ENCODE measurements at places on chromosomes 6 and 20.

- no peak overlapping the region for H3K4me3 ChIP-seq
- peaks cover 19% of the 10 kb centered on the region for H3K27me3 ChIP-seq
- H3K4me1 ChIP-seq = peaks cover 3% of the 10 kb centered on the region
- no peaks in the 10 kb centered on the region for H3K36me3 ChIP-seq
Observed at GRCh38 chr6:163338671-163339405, 75.7 kb upstream of the QKI start.

GRCh38 chr6:139355172-139355571 lies 19.3 kb downstream of the CITED2 start:
- peaks cover 32% of the 10 kb centered on the region for H3K36me3 ChIP-seq
- no peak for DNase-seq
- no peaks in the 10 kb centered on the region for H3K27me3 ChIP-seq

DNA sequence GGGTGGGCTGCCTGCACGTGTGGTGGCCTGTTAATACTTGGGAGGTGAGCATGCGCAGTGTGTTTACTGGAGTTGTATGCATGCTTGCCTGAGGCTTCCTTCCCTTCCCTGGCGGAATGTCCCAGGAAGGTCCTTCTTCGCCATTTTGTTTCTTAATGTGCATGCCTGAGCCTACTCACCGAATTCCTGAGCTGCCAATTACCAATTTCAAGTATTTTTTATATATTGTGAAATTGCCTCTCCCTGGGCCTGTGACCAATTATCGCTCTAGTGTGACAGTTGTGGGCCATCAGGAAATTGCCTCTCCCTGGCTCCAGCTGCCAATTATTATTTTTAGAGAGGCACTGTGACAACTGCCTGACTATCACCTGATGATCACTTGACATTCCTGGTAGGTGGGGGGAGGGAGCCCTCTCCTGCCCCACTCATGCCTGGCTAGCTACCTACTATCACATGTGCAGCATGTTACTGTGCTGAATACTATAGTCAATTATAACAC lies 70.0 kb downstream of the FAM50B start:
- H3K27me3 ChIP-seq = peaks cover 1% of the 10 kb centered on the region
- no peak for DNase-seq
- H3K4me3 ChIP-seq = no peak overlapping the region

- H3K36me3 ChIP-seq = no peaks in the 10 kb centered on the region
- H3K27me3 ChIP-seq = peaks cover 4% of the 10 kb centered on the region
- no peak overlapping the region for H3K4me3 ChIP-seq
- no peak overlapping the region for H3K27ac ChIP-seq
- no peak for DNase-seq
Observed at GRCh38 chr6:138662471-138662870, 111.1 kb upstream of the CCDC28A start.

DNA sequence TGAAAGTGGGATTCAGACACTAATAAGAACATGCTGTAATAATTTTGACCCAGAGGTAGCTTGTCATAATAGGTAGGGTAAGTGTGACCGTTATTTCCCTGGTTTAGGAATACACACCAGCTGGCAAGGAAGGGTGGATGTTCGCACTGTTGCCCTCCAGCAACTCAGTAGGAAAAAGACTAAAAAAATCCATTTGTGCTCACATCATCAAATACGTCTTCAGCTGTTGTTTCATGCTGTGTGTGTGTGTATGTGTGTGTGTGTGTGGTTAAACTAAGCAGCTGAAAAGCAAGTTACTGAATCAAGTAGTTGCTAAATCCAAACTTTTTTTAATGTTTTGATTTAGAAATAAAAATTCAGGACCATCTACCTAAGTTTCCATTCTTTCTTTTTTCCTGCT lies 218.7 kb downstream of the TRDN start:
- no peak for DNase-seq
- H3K4me3 ChIP-seq = no peak overlapping the region
- H3K27ac ChIP-seq = no peak overlapping the region
- no peaks in the 10 kb centered on the region for H3K4me1 ChIP-seq
- H3K36me3 ChIP-seq = no peaks in the 10 kb centered on the region

DNA sequence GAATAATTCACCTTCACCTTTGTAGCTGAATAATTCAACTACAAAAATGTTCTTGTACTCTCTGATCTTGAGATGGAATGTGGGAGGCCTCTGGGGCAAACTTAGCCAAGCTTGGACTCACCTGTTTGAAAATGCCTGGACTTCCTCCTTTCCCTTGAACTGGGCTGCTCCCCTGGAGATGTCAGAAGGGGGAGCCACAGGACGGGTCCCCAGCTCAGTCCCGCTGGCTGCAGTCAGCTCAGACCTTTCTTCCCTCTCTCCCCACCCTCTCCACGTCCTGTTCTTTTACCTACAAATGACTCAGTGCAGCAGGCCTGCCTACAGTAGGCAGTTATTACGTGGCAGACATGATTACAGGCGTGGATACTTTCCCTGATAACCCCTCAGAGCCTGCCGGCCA lies 131.5 kb upstream of the RALGAPA2 start:
- H3K4me3 ChIP-seq = no peak overlapping the region
- H3K27ac ChIP-seq = no peak overlapping the region
- DNase-seq = no peak
- H3K36me3 ChIP-seq = no peaks in the 10 kb centered on the region
- no peaks in the 10 kb centered on the region for H3K4me1 ChIP-seq

GRCh38 chr6:12241493-12242175 lies 48.5 kb upstream of the EDN1 start:
- H3K36me3 ChIP-seq = no peaks in the 10 kb centered on the region
- no peak for DNase-seq
- H3K27me3 ChIP-seq = peaks cover 2% of the 10 kb centered on the region
- no peak overlapping the region for H3K4me3 ChIP-seq

DNA sequence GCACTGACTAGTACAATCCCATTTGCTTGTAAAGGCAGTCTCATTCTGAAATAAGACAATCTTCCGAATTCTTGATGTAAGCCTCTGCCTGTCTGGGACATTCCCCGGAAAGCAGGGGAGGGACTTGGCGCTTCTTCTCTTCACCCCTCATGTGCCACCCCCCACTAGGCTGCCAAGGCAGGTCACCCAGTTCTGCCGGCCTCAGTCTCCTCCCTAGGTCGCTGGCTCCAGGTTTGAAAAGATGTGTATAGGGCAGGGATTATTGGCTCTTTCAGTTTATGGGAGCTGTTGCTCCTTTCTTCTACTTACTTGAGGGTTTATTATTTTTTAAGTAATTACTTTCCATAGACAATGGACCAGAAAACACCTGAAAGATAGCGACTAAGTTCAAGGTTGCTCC lies 158.1 kb upstream of the RPS6KA2 start:
- no peak overlapping the region for H3K27ac ChIP-seq
- H3K4me3 ChIP-seq = no peak overlapping the region
- peaks cover 2% of the 10 kb centered on the region for H3K36me3 ChIP-seq
- no peak for DNase-seq

DNA sequence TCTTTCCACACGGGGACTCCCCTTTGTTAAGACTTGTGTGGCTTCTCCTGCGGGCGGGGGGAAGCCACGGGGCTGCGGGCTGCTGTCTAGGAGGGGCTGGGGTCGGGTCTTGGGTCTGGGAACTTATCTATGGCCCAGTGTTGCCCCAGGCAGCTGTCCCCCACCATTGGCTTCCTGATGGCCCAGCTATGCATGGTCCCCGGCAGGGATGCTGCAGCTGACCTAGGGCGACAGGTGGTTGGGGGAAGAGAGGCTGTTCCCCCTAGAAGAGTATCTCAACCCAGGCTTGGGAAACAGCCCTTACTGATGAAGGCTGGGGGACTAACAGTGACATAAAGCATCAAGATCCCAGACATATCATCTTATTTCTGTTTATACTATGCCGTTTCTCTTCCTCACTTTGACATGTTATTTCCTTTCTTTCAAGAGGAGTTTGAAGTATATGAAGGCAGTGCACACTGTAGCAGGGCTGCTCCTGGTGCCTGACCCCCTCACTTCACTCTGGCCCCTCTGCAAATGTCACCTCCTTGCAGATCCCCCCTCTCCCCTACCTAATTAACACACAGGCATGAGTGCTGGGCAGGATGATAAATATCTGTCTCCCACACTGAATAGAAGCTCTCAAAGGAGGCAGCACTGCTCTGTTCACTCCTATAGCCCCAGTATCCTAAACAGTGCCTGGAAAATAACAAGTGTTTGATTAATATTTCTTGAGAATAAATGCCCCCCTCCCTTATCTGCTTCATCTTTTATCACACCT lies 87.0 kb downstream of the HIVEP2 start:
- no peak for DNase-seq
- peaks cover 55% of the 10 kb centered on the region for H3K4me1 ChIP-seq
- H3K36me3 ChIP-seq = peaks cover 5% of the 10 kb centered on the region

- H3K27me3 ChIP-seq = no peaks in the 10 kb centered on the region
- H3K36me3 ChIP-seq = peaks cover 4% of the 10 kb centered on the region
- peak overlapping the region; percentile 41 for H3K27ac ChIP-seq
- H3K4me1 ChIP-seq = peaks cover 9% of the 10 kb centered on the region
- H3K4me3 ChIP-seq = no peak overlapping the region
- no peak for DNase-seq
Observed at GRCh38 chr6:16624636-16625290, 136.5 kb downstream of the ATXN1 start.

DNA sequence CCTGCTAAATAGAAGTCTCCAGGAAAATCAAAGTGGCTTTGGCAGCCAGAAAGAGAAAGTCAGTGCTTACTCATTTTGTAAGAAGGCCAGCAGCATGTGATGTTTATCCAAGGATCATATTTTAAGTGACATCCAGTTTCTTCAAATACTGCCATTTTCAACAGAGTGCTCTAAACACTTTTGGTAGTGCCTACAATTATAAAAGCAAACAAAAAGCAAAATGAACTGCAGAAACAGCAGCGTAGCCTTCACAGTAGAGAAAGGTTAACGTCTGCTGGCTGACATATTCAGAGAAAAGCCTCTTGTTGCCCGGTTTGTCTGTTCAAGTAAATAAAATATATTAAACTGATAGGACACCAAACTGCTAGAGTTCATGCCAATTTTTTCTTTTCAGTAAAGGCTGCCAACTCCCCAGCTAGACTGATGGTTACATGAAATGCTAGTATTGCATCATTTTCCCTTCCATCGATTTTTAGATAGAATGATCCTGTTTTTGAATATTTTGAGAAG lies 705.7 kb upstream of the SLC35B3 start:
- H3K27me3 ChIP-seq = no peaks in the 10 kb centered on the region
- H3K4me1 ChIP-seq = no peaks in the 10 kb centered on the region
- H3K27ac ChIP-seq = no peak overlapping the region
- no peaks in the 10 kb centered on the region for H3K36me3 ChIP-seq
- no peak overlapping the region for H3K4me3 ChIP-seq

DNA sequence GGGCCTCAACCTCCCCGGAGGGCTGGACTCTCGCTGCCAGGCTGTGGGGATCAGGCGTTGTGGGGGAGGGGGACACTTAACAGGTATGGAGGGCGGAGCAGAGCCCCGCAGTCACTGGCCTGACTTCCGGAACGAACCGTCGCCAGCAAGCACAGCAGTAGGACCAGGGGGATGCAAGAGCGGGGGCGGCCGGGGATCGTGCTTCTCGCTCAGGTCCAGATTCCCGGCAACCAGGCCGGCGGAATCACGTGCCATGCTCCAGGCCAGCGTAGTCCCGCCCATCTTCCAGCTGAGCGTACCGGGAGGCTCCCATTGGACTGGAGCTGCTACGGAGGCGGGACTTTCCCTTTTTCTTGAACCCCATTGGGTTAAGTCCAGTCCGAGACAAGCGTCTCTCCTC lies 10.0 kb upstream of the POU5F1 start:
- peaks cover 13% of the 10 kb centered on the region for H3K4me1 ChIP-seq
- no peaks in the 10 kb centered on the region for H3K27me3 ChIP-seq
- peak overlapping the region; percentile 89 for H3K4me3 ChIP-seq
- DNase-seq = peak; percentile 59
- H3K36me3 ChIP-seq = peaks cover 3% of the 10 kb centered on the region

DNA sequence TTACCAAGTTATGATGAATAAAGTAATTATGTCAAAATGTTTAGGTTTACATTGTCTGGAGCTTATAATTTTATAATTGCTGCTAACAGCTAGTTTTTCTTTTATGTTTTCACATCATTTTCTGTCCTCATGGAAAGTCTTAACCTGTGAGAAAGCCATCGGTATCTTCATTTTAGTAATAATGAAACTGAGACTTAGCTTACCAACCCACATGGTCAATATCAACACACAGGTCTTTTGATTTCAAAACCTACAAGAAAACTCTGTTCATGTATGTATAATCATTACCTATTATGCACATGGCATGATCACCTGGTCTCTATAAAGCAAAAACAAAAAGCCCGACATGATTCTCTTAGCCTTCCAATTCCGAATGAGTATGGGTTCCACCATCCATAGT lies 61.9 kb downstream of the KCNQ5 start:
- H3K27me3 ChIP-seq = no peaks in the 10 kb centered on the region
- peaks cover 8% of the 10 kb centered on the region for H3K36me3 ChIP-seq
- H3K27ac ChIP-seq = no peak overlapping the region

DNA sequence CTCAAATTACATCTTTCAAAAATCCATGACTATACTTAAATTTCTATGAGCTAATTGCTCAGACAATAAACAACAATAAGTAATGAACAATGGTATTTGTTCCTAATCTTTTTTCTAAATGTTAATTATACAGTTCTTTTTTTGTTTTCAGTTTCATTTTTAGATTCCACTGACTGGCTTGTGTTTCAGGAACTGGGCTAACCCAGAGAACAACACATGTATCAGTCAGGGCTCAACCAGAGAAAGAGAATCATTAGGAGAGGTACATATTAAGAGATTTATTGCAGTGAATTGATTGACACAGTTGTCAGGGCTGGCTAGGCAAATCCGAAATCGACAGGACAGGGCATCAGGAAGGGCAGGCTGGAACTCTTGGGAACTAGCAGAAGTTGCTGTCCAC lies 182.8 kb downstream of the GRM1 start:
- no peak overlapping the region for H3K4me3 ChIP-seq
- peaks cover 3% of the 10 kb centered on the region for H3K4me1 ChIP-seq
- H3K27ac ChIP-seq = no peak overlapping the region

DNA sequence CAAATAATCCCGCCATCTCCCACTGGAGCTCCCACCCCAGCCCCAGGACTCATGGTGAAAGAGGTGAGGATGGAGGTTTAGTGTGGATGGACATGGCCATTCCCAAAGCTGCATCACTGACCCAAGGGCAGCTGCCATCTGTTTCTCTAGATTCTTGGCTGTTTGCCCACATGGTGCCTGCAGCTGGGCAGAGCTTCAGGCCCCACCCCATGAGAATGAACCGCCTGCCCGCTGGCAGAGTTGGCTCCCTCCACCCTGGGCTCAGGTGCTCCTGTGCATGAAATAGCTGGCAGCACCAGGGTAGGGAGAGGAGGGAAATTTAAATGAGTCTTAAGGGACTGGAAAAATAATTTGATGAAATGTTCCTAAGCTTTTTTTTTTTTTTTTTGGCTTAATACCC lies 17.4 kb downstream of the SCML4 start:
- H3K4me3 ChIP-seq = no peak overlapping the region
- peaks cover 14% of the 10 kb centered on the region for H3K4me1 ChIP-seq
- no peak overlapping the region for H3K27ac ChIP-seq
- peaks cover 11% of the 10 kb centered on the region for H3K36me3 ChIP-seq
- DNase-seq = no peak
- no peaks in the 10 kb centered on the region for H3K27me3 ChIP-seq

GRCh38 chr6:32970413-32971241 lies 2.2 kb downstream of the BRD2 start:
- peaks cover 27% of the 10 kb centered on the region for H3K36me3 ChIP-seq
- peak; percentile 71 for DNase-seq
- H3K4me1 ChIP-seq = peaks cover 37% of the 10 kb centered on the region
- H3K27me3 ChIP-seq = no peaks in the 10 kb centered on the region
- H3K27ac ChIP-seq = peak overlapping the region; percentile 99

Data from memory B cell (primary cell).